Kidney (tissue), 22 donors: ENCODE measurements at places on chromosomes 12 and 14. TPM values are rescaled to one million over a fixed set of nuclear protein-coding genes. Genes with fewer than 3 reads are reported as not detected.

TAS2R42 gene
- not detected for polyA plus RNA-seq

KRT2 gene
- not detected for polyA plus RNA-seq

POU6F1 gene
- polyA plus RNA-seq: 5.2 TPM

SLC7A7 gene
- 235 TPM for polyA plus RNA-seq

UBC gene
- polyA plus RNA-seq: 952 TPM

PRKCH gene
- 8.3 TPM for polyA plus RNA-seq

MANSC4 gene
- polyA plus RNA-seq: not detected

CCDC177 gene
- polyA plus RNA-seq: not detected

BTBD6 gene
- 33.3 TPM for polyA plus RNA-seq

TMTC1 gene
- 10.9 TPM for polyA plus RNA-seq

OR6C2 gene
- not detected for polyA plus RNA-seq

NRXN3 gene
- polyA plus RNA-seq: 1.5 TPM
